ENCODE measurements at places on chromosomes 13 and 19.

DNA sequence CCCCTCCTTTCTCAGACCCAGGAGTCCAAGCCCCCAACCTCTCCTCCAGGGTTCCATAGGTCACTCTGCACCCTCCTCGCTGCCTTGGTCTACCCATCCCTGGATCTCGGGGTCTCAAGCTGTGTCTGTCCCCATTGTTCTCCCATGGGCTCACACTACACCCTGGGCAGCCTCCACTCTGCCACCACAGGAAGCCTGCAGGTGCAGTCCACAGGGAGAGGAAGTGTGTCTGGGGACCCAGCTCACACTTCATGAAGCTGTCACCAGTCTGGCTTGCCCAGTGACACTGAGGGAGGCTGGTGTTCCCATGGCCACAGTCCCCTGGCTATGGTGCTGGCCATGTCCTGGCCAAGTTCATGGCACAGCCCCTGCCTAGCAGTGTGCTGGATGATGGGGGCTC is 5.3 kb downstream of the NECTIN2 start:
- DNase-seq = no peak

- DNase-seq = peak; percentile 42
These were observed 22.2 kb downstream of the CCDC169 start for GRCh38 chr13:36275190-36276002.

- DNase-seq = no peak
These were observed 460.8 kb downstream of the RFC3 start for GRCh38 chr13:34278780-34279179.

GRCh38 chr19:7739211-7739755 is 7.4 kb upstream of the CLEC4G start:
- no peak for DNase-seq

DNA sequence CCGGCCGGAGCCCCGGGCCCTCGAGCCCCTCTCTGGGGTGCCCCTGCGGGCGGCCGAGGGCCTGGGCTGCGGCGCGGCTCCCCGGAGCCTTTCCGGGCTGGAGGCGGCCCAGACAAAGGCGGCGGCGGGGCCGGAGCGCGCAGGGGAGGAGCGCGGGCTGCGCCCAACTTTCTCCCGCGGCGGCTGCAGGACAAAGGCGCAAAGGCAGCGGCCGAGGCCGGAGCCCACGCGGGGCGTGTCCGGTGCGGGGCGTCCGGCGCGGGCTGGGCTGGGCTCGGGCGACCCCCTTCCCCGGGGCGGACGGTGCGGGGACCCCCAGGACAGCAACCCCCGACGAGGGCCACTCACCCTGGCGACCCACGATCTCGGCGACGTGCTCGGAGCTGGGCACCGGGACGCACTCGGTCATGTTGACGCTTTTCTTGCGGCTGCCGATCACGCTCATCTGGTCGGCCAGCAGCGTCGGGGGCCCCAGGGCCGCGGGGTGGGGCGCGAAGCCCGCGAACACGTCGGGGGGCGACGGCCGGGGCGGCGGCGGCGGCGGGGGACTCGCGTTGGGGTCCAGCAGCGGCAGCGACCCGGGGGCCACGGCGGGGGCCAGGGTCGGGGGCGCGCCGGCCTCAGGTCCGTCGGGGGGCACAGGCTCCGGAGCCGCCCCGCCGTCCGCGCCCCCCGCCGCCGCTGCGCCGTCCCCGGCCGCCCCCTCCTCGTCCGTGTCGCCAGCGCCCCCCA is 843 bp downstream of the MEX3D start:
- DNase-seq = no peak

DNA sequence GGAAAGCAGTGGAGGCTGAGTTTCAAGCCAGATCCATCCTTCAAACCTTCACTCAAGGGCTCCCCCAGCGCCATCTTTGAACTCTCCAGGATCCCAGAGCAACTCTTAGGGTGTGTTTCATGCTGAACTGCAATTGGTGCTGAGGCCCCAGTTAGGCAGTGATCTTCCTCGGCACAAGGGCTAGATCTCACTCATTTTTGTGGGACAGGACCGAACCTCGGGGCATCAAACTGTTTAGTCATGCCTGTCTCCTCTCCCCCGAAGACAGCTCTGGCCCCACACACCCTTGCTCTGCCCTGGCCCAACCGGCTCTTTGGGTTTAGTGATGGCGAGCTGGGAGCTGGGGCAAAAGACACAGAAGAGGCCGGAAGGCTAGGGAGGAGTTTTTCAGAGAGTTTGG is 115.1 kb downstream of the NUFIP1 start:
- DNase-seq = no peak

DNA sequence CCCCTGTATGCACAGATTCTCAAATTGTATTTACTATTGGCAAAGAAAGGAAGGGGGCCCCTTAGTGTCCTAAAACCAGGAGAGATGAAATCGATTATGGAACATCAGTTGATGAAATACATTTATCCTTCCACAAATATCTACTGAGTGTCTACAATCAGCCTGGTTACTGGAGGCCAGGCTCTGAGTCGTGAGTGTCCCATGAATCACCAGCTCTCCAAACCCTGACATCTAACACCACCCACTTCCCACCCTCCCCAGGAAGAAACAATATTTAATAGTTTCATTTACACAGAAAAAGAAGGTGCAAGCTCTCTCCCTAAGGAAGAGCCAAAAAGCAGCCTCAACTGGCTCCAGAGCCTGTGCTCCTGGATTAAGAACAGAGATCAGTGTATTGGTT is 25.2 kb downstream of the KCTD15 start:
- no peak for DNase-seq

- DNase-seq = no peak
These were observed 12.1 kb upstream of the SPART start for GRCh38 chr13:36358175-36358718.

Measured in left renal pelvis (tissue), 4 donors.